ENCODE measurements at places on chromosomes 5 and 9.

DNA sequence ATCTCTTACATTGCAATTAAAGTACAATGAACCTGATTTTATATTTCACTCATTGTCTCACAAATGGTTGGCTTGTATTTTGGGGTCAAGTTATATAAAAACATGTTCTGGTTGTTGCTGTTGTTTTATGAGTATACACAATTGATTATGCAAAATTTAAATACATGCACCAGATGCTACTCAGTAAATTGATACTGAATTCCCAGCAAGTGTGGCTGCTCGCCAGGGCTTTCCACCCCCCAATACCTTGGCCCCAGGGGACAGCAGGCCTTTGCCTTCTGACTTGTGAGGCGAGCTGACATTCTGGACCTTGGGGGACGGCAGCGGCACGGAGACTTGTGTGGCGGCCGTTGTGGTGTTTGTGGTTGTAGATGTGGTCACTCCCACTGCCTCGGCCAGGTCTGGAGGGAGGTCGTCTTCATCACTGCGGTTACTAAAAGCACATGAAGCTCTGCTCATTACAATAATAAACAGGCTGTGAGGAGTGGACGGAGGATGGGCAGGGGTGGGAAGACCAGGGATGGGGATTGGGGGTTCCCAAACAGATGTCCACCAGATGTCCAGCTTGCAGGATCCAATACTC, 27.0 kb upstream of the FRRS1L start:
- no peak for DNase-seq

GRCh38 chr9:8677741-8678140, 878.2 kb upstream of the DMAC1 start:
- no peak for DNase-seq

GRCh38 chr5:119578937-119579336, 50.4 kb upstream of the FAM170A start:
- no peak for DNase-seq

DNA sequence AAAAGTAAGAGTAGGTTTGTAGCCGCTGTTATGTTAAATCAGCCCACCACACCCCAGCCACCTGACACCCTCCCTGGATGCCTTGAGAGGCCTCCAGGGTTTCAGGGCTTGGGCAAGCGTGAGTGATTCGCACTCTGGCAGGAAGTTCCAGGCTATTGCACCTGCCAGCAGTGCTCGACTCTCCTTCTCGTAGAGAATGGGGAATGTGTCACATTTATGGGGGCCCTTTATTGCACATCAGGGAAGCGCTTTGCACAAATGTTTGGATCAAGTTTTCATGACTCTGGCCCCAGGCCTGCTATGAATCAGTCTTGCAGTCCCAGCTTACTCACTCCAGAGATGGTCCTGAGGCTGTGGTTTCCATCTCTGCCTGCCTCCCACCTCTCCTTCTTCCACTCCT, 66.1 kb upstream of the ADRA1B start:
- DNase-seq: peak; percentile 28

- no peak for DNase-seq
These were observed 55.5 kb upstream of the ZNF354A start for GRCh38 chr5:178785999-178786398.

DNA sequence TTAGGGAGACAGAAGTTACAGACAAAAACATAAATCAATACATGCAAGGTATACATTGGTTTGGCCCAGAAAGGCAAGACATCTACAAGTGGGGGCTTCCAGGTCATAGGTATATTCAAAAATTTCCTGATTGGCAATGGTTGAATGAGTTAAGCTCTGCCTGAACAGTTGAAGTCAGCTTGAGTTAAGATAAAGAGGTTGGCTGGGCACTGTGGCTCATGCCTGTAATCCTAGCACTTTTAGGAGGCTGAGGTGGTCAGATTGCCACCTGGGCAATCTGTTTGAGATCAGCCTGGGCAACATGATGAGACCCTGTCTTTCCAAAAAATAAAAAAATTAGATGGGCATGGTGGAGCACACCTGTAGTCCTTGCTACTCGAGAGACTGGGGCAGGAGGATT, 16.3 kb downstream of the TMC1 start:
- no peak for DNase-seq

DNA sequence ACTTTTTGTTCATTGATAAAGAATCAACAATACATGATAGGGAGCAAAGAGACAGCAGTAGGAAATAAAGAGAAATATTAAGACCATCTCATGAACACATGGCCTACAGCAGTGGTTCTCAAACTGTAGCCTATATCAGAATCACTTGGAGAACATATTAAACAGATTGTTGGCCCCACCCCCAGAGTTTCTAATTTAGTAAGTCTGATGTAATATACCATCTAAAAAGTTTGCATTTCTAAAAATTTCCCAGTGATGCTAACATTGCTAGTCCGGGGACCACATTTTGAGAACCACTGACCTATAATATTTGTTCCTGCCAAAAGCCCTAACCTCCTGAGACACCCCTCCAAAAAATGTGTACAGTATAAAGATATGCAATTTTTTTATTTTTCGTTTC, 306.2 kb upstream of the NREP start:
- no peak for DNase-seq

DNA sequence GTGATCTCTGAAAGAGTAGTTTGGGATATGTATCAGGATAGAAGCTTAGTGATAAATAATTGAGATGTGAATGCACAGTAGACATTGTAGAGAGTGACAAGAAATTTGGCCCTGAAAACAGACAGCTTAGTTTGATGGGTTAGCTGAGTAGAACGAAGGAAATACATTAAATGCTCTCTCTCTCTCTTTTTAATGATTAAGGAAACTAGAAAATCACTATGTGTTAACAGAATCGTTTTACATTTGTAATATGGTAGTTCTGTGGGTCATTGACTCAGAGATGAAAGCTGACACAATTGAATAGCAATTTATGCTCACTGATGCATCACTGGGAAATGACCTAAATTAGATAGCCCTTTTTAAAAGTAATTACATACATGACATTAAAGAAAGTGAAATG, 739.8 kb upstream of the PTPRD start:
- no peak for DNase-seq

DNA sequence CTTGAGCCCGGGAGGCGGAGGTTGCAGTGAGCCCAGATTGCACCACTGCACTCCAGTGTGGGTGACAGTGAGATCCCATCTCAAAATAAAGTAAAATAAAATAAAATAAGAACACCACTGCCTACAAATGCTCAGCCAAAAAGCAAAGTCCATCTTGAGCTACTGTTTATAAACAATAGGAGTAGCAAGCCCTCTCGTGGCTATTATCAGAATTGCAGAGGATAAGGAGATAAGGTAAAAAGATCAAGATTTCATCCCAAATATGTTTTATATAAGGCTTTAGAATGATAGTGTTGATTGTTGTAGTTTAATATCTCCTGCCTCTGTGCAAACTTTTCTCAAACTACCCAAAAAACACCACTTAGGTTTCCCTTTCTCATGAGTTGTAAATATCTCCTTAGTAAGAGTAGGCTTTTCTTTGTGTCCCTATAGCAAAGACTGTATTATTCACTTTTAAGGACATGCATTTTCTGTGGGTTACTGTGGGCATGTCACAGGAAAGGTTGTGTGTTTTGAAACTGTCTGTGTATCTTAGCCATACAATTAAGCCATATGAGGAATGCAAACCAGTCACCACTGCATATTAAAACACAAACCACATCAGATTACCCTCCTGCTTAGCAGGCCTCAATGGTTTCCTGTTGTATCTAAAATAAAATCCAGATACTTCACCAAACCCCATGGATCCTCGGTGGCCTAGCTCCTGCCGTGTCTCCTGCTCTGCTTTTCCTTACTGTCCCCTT, 31.8 kb upstream of the CKS2 start:
- DNase-seq: peak; percentile 26

- no peak for DNase-seq
These were observed 155.3 kb upstream of the ANKRD55 start for GRCh38 chr5:56388229-56388985.

DNA sequence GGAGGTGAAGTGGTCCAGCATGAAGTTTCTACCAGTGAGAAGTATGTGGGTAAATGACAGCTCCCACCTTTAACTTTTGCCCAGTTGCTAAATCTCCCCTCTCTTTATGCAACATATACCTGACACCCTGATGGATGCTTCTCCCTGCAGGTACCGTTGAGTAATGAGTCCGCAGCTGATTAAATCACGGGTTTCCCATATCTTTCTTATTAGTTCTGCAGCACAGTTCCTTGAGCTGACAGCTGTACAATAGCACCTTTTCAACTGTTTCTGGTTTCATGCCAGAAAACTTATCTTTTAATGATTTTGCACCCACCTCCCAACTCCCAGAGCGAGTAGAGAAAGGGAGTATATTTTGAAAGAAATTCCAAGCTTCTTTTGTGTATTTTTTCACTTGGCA, 161.0 kb upstream of the TUT7 start:
- DNase-seq: no peak

DNA sequence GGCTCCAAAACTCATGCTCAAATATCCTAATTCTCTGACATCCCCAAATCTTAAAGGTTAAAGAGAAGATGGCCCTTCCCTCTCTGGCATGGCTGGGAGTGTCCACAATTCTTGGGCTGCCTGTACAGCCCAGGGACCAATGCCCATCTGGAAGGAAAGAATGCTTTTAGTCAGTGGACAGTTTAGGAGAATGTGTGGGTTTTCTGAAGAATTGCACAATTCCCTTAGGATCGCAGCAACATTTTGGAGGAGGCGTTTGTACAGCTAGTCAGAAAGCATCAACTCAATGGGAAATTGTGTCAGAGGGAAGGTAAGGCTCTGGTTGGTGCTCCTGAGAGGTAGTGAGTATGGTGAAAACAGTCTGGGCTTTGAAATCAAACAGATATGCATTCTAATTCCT, 15.0 kb downstream of the FAM193B start:
- no peak for DNase-seq

- peak; percentile 2 for DNase-seq
These were observed 27.7 kb downstream of the FUBP3 start for GRCh38 chr9:130606887-130607600.

GRCh38 chr9:114434878-114435311, 47.1 kb upstream of the AKNA start:
- DNase-seq: no peak

DNA sequence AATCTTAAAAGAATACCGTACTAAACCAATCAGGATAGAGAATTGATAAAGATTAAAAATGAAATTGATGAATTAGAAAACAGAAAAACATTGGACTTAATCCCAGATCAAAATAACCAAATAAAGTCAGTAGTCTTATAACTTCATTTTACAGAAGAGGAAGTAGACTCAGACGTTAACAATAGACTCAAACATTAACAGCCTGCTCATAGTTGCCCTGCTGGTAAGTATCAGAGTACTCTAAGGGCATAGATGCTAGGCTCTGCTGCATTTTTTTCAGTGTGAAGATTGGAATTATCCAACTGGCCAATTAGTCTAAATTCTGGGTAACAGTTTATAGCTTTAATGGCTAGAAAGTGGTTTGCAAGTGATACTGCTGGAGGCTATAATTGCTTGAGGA, 42.9 kb downstream of the ADGRV1 start:
- no peak for DNase-seq

- no peak for DNase-seq
These were observed 36.1 kb upstream of the NEK6 start for GRCh38 chr9:124221676-124222075.

DNA sequence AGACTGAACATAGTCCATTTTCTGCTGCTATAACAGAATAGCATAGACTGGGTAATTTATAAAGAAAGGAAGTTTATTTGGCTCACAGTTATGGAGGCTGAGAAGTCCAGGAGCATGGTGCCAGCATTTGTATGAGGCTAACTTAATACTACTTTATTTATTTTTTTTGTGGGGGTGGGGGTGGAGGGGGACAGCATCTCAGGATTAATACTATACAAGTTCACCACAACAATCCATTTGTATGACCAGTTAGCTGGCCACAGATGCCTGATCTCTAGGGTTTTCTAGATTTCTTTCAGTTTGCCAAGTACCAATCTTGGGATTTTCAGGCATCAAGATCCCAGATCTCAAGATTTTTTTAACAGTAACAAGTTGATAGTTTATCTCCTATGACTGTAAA, 20.3 kb downstream of the ANGPTL2 start:
- DNase-seq: no peak

DNA sequence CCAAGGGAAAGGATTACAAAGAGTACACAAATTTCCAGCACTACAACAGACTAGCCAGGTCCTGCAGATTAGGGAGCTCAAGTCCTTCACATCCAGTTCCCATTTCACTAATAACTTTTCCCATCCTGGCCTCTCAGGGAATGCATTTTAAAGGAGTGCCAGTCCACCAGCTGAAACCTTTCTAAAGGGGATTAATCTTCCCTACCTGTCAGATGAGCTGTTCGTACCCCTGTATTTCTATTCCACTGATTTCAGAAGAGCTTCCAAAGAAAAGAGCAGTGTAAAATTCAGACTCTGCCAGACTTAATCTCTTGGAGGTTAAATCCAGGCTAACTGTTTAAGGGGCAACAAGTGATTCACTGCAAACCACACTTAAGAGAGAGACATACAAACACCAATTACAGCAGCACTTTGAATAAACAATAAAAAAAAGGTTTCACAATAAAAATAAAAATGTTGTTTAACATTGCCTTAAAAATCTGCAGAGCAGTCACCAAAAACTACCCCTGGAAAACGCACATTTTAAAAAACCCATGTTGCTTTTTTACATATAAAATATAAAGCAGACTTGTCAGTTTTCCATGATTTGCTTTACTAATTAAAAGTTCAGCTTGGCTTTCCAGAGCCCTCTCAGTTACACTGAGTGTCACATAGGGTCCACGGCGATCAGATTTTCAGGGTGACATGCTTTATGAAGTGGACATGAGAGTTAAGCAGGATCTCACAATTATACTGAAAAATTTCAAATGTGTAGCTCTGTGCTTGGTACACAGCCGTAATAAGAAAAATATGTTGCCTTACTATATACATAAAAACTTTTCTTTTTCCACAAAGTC, 3.2 kb downstream of the ROR2 start:
- no peak for DNase-seq

DNA sequence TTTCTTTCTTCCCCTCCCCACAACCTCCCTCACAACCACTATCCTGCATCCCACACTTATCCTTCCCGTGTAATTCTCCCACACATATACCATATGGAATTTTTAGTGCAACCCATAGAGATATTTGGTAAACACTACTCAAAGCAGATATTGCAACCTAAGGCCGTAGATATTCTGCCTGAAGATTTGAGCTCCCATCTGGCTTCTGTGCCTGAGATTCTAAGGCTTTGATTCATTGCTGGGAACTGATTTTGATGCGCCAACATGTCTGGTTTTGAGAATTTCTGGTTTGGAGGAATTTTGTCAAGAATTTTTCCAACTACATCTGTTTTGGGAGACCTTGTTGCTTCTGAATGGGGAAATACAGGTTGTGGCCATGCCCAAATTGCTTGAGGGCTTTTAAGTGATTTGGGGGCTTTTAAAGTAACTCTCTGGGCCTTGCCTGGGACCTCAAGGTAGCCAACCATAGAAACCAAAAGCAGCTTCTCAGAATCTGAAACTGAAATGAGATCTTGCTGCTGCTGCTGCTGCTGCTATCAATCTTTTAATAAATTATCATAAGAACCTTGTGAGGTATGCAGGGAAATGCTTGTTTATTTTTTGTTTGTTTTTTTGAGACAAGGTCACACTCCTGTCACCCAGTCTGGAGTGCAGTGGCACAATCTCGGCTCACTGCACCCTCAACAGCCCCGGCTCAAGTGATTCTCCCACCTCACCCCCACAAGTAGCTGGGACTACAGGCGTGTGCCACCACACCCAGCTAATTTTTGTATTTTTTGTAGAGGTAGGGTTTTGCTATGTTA, 36.2 kb downstream of the PLAC8L1 start:
- DNase-seq: no peak
